ENCODE measurements at places on chromosomes 1 and 21.

DNA sequence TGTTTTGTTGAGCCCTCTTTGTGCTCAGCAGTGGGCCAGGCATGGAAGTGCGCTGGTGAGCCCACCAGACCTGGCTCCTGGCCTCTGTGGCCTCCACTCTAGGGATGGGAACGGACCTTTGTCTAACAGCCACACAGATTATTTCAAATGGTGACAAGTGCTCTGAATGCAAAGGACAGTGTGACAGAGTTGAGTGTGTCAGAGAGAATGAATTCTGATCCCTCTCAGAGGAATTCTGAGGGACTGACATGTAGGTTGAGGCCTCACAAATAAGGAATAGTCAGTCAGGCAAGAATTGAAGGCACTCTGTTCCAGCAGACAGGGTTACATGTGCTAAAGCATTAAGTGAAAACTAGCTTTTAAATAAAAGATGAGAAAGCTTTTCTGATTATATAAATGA lies 11.3 kb upstream of the MAB21L3 start:
- DNase-seq = no peak

DNA sequence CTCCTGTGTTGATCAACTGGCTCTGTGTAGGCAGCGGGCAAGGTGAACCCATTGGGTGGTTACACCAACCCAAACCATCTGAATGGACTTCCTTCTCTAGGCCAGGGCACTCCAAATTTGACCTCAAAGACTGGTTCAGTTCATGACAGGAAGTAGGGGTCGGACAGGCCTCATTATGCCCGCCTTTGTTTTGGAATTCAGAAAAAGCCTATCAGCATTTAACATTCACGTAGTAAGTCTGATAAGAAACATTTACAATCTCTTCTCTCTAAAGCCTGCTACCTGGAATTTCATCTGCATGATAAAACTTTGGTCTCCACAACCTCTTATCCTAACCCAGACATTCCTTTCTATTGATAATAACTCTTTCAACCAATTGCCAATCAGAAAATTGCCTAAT lies 97.1 kb upstream of the ETV3 start:
- no peak for DNase-seq

DNA sequence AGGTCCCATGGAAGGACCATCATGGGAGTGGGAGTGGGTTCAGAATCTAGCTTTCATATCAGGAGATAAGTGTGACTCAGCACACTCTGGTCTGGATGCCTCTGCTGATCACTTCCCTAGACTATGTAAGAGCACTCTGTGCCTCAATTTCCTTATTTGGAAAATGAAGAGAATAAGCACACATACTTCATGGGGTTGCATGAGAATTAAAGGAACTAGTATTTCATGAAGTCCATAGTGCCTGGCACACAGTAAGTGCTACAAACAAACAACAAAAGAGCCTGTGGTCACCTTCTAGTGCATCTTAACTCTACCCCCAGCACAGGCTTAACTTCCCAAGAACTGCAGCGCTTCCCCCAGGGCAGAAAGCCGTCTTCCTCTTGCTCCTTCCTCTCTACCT lies 9.6 kb upstream of the IL20 start:
- DNase-seq = no peak

- no peak for DNase-seq
These were observed 105.3 kb upstream of the DPT start for GRCh38 chr1:168834225-168834872.

DNA sequence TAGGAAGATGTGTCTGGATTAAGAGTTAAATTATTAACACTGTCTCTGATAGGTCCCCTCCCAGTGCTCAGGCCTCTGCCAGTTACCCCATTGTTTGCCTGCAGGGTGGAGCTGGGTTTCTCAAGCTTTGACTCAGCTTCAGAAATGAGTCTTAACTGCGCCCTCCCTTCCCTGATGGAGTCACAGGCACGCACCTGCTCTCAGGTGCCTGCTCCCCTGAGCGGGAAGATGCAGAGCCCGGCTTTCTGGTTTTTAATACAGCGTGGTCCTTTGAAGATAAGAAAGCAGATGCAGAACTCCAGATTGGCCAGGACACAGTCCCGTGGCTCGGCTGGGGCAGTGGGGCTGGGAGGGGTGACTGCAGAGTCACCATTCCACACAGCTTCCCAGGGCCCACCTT lies 3.2 kb upstream of the SPRR4 start:
- no peak for DNase-seq

DNA sequence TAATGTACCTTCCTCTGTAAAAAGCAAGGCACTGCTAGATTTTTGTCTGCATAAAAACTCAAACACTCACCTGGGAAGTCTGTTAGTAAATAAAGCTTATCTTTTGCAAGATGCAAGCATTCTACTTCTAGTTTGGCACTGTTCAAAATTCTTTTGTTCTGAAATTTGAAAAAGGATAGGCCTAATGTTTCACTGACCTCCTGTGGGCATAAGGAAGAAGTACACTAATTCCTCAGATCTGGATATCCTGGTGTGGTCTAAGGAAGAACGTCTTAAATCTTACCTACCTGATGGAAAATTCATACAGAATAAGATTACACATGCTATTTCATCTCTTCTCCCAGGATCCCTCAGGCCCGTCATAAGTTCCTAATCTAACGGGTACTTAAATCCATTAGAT lies 93.5 kb upstream of the CAMK1G start:
- DNase-seq = no peak

DNA sequence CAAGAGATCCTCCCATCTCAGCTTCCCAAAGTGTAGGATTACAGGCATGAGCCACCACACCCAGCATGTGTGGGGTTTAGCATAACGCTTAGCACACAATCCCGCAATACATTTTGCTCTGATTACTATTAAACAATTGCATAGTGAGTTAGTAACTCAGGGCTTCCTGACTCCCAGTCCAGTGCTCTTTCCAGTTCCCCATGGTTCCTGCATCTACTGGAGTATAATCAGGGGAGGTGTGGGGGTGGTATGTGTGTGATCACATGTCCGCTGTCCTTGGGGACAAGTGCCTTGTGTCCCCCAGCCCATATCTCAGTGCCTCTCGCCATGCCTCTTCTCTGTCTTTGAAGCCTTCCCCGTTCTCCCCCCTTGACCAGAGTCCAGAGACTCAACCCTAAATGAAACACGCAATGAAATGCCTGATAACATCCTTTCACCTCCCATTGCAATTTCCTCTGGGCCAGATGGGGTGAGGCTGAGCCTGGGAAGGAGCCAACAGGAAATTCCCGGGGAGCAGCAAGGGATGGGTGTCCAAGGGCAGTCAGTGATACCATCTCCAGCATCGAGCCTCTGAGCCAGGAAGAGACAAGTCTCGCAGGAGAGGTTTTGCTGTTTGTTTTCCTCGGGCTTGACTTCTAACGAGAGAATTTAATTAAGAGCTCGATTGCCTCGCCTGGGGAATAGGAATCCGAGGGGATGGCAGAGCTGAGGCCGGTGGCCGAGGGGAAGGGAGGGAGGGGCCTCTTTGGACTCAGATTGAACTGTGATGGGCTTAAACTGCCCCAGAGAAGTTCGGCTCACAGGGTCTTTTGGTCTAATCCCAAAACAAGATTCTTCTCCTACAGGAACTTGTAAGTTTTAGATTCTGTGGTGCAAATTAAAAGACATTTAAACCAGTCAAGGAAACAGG lies 7.7 kb upstream of the HTR1D start:
- DNase-seq = no peak

GRCh38 chr1:208113011-208113410 lies 131.2 kb downstream of the PLXNA2 start:
- DNase-seq = no peak

GRCh38 chr21:28781602-28782276 lies 210.9 kb downstream of the LTN1 start:
- no peak for DNase-seq

DNA sequence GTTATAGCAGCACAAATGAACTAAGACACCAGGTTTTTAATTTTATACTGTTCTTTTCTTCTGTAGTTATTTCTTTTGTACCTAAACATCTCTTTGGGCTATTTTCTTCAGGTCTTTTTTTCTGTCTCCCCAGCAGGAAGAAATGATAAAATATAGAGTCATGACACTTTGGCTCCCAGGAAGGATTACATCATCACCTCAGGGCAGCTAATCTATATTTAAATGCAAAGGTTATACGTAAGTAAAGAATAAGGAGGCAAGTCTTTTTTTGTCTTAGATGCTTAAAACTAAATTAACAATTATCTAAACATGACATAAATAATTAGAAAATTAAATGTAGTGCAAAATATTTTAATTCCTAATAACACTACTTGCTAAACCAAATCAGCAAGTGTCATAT lies 57.0 kb downstream of the WARS2 start:
- DNase-seq = no peak

- DNase-seq = no peak
These were observed 101.6 kb downstream of the MTR start for GRCh38 chr1:236896716-236897115.
